ENCODE measurements at places on chromosomes 2 and 18.

GRCh38 chr18:76765649-76766048 lies 56.7 kb upstream of the ZNF236 start:
- no peak for DNase-seq

DNA sequence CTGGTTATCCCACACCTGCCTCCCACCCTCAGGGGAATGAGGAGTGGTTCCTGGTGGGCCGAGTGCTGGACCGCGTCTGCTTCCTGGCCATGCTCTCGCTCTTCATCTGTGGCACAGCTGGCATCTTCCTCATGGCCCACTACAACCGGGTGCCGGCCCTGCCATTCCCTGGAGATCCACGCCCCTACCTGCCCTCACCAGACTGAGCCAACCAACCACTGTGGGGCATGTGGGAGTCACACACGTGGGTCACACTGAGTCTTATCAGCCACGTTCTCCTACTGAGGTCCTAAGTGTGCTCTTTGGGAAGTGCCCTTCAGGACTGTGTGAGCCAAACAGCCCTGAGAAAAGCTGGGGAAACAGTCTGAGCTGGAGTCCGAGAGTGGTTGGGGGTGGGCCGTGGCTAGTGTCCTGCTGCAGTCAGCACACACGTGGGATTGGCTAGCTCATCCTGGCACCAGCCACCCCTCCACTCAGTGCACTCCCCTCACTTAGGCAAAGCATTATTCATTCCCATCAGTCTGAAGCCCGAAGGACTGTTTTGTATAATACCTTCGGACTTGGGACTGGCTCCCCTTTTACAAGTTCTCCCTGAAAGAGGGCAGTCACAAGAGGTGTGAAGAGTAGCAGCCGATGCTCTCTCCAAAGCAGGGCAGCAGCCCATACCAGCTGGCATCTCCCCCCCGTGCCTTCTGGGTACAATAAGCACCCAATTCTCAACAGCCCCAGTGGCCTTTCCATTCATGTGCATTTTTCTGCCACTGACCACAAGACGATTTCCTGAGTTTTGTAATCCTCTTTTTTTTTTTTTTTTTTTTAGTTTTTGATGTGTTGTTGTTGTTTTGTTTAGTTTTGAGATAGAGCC lies 4.6 kb downstream of the TIGD1 start:
- no peak for DNase-seq

GRCh38 chr2:171531836-171532450 lies 9.7 kb downstream of the CYBRD1 start:
- no peak for DNase-seq

DNA sequence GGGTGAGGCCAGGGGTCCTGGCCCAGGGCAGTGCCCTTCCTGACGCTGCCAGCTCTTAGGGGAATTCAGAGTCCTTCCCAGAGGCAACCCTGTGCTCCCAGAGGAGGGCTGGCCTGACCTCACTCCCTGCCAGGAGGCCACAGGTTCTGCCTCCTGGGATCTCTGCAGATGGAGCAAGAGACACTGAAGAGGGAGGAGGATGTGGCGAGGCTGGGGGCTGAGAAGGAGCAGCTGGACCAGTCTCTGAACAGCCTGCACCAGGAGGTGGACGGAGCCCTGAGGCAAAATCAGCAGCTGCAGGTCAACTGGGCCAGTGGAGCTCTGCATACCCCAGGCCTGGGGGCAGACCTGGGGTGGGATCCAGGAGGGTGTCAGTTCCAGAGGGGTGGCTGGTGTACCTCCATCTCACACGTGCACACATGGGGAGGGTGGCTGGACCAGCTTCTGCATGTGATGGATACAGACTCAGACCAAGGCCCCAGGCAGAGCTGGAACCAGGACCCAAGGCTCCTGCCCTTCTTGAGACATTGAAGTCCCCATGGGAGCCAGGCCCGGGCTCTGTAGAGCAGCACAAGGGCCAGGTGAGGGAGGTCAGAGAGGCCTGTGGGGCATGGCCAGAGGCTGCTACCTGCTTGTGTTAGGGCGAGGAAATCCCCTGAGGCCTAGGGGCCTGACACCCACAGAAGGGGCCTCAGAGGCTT lies 9.7 kb upstream of the SNED1 start:
- DNase-seq: no peak

GRCh38 chr18:11154368-11154989 lies 5.1 kb upstream of the PIEZO2 start:
- DNase-seq: no peak

DNA sequence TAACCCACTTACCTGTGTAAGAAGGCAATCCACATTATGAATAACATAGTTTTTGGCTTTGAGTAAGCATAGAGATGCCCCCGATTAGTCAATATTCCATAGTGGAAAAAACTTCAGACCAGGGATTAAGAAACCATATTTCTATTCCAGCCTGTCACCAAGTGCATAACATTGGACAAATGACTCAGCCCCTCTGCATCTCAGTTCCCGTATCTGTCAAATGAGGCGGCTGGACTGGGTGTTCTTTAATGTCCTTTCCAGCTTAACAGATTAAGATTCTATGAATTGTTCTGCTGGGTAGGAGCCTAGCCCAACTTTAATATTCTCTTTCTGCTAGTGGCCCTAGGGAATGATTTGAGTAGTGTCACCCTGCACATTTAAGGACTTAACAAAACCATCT lies 11.8 kb upstream of the FTCDNL1 start:
- DNase-seq: no peak

- DNase-seq: no peak
Measured at GRCh38 chr2:44638649-44639048, 276.9 kb downstream of the CAMKMT start.
